Naive thymus-derived CD8-positive, alpha-beta T cell (primary cell): ENCODE measurements at places on chromosomes 4 and X.

DNA sequence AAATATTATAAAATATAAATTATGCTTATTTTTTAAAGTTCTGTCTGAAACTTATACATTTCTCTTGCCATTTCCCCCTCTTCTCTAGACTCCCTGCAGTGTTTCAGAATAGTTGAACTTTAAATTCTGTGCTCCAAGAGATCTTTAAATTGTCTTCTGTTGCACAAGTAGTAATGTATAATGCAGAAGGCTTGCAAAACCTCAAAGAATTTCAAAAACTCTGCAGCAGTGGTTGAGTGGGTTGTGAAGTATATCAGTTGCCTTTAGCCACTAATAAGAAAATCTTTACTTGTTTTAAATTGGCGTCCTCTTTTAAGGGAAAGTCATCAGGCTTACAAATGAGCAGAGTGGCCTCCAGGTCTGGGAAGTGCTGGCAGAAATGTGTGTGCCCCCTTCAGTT is 1153.3 kb upstream of the PABPC4L start:
- no peak for DNase-seq

GRCh38 chrX:7435822-7436221 is 287.9 kb upstream of the PUDP start:
- no peak for DNase-seq

DNA sequence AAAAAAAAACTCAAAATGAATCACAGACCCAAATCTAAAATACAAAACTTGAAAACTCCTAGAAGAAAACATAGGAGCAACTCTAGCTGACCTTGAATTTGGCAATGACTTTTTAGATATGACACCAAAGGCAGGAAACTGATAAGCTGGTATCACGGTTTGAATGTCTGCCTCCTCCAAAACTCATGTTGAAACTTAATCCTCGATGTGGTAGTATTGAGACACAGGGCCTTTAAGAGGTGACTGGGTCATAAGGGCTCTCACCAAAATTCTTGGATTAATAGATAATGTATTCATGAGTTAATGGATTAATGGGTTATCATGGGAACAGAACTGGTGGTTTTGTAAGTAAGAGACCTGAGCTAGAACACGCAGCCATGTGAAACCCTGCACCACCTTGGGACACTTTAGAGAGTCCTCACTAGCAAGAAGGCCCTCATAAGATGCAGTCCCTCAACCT is 40.5 kb downstream of the FRYL start:
- DNase-seq, result no peak

- no peak for DNase-seq
Observed at GRCh38 chrX:71533516-71533850, 579 bp downstream of the OGT start.

- DNase-seq, result no peak
Observed at GRCh38 chr4:148112231-148112982, 329.8 kb downstream of the NR3C2 start.
